Stimulated activated effector memory CD8-positive, alpha-beta T cell treated with anti-CD3 and anti-CD28 coated beads, Interleukin-12 subunit alpha, Interleukin-12 subunit beta, amount 100 ng/mL, for 72 hours (primary cell): ENCODE measurements at places on chromosomes 12 and 14.
A peak's percentile ranks its signal among the peaks of the same experiment; 100 is the strongest.

DNA sequence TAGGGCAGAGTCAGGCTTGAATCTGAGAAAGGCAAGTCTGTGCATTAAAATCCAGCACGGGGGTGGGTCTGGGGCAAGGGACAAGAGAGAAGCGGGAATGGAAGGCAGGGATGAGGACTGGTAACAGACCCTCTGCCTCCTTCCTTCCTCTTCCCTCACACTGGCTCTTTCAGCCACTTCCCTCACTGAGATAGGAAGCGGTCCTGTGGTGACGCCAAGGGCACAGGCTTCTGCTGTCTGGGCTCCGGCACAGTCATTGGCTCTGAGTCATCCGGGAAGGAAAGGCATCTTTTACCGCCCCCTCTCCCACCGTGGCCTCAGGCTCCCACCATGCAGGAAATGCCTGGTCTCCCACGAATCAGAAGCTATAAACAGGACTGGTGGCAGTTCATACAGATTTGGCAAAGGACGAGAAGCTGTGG is 70.2 kb downstream of the ETV6 start:
- no peak for DNase-seq

DNA sequence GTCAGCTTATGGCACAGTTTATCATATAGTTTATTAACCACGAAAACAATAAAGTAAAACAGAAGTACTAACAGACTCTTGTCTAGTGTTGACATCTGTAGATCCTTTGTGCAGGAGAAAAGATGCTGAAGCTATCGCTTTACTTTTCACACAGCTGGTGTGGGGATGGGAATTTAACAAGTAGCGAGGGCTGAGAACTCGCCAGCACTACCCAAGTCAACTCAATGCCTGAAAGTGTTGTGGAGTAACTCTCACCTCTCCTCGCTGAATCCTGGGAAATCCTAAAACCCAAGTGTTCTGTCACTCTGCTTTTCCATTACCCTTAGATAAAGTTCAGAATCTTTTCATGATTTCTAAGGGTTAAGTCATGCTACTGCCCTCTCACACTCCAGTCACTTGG is 264.2 kb downstream of the BMP4 start:
- no peak for DNase-seq

DNA sequence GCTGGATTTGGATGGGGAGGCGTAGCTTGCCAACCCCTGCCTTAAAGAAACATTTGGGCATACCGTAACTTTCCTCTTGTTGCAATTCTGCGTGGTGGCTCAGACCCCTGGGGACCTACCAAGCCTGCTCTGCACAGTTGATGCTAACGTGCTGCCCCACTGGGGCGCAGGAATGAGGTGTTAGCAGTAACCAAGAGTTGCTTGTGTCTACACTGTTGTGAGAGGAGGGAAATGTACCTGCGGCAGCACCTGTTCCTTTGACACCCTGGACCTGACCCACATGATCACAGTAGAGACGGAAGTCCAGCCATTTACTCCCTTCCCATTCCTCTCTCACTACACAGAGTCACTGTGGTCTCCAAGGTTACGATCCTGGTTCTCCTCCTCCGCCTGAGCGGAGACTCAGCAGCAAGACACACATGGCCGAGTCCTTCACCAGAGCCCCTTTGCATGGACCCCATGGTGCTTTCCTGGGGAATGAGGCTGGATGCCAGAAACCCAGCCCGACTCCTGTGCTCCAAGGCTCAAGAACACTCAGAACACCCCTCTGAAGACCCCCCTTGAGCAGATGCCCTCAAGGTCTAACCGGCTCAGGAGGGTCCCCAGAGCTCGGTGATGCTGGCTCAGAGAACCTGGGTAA is 84.8 kb downstream of the FBXL14 start:
- DNase-seq = no peak

DNA sequence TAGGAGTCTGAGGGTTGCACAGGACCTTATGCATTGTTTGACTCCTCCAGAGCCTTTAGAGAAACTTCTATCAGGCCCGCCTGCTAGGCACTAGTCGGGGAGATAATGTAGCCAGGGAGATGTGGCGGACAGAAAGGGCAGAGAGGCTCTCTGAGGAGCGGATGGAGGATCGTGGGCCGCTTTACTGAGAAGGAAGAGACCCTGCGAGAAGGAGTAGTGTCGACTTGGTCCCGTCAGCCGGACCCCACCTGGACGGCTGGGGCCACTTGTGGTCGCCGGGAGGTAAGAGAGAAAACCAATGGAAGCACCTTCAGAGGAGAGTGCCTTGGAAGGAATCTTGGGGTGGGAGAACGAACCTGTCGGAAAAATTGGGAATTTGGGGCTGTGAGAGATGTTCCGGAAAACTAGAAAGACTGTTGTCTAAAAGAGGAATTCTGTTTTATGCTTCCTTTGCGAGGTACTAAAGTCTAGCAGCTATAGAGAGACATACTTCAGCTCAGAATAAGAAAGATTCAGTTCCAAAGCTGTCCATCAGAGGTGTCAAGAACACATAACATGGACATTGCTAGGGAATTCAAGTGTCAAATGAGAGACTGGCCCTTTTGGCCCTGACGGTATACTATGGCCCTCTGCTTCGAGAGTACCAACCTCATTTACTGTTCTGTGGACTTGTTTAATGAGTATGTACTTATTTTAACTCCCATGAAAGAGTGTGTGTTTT is 660 bp upstream of the MCRS1 start:
- no peak for DNase-seq

- DNase-seq = no peak
Observed at GRCh38 chr14:101736585-101736984, 24.9 kb upstream of the PPP2R5C start.

DNA sequence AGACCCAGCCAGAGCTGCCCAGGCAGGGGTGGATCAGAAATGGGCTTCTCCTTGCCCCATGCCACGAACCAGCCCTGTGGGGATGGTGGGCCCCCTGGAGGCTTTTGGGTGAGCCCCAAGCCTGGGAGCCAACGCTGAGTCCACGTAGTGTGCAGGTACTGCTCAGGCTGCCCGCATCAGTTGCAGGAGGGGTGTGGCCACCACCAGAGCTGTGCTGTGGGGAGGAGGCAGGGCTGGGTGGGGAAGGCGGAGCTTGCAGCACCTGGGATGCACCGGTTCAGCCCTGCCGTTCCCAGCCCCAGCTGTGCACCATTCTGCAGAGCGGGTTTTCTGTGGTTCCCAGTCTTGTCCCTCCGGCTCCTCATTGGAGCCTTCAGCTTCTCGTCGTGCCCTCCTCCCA is 36.3 kb downstream of the IL31 start:
- DNase-seq = no peak

DNA sequence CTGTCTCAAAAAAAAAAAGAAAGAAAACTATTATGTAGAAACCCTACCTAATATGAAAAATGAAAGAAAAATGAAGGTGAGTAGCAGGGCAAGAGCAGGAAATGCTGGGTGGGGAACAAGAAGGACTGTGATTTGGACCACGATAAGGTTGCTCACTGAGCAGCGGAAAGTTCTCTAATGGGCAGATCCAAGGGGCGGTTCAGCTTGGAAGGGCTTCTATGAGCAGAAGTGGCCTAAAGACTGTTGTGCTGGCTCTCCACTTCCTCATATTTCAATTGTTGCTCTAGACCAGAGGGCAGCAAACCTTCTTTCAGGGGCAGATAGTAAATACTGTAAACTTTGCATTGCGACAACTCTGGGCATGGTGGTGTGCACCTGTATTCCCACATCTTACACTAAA is 16.3 kb upstream of the NFYB start:
- DNase-seq = no peak

DNA sequence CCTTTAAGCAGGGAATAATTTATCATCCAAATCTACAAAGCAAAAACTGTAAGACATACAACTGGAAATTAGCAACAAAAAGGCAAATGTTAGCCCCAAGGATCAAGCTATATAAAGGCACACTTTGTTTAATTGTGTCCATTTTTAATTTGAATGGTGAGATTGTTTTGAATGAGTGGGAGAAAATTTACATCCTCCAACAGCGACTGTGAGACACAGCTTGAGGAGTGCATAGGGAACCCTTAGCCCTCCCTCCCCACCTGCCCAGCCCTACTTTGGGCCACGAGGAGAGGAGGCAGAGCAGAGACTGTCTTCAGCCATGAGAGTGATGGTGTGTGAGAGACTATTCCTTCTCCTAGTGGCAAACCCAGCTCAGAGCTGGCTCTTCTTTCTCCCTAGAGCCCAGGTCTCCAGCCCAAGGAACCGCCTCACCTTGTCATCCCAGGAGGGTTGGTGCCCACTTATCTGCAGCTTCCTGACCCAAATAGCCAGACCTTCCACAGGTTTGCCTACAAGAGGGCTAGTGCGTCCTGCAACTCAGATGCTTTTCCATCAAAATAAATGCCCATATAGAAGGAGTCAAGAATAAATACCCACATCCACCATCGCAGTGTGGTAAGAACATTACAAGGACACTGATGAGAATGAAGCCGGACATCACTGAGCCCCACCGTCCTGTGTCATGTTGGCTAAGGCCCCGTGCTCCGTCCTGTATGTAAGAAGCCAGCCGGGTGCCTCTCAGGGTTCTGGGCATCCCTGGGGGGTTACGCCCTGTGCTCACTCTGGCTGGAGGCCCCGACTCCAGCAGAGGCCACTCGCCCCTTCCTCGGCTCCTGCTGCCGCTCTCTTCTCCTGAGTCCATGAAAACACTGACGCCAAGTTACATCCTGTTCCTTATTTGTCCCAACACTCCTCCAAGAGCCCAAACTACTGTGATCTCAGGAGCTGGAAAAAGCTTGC is 36.4 kb upstream of the C14orf180 start:
- no peak for DNase-seq

DNA sequence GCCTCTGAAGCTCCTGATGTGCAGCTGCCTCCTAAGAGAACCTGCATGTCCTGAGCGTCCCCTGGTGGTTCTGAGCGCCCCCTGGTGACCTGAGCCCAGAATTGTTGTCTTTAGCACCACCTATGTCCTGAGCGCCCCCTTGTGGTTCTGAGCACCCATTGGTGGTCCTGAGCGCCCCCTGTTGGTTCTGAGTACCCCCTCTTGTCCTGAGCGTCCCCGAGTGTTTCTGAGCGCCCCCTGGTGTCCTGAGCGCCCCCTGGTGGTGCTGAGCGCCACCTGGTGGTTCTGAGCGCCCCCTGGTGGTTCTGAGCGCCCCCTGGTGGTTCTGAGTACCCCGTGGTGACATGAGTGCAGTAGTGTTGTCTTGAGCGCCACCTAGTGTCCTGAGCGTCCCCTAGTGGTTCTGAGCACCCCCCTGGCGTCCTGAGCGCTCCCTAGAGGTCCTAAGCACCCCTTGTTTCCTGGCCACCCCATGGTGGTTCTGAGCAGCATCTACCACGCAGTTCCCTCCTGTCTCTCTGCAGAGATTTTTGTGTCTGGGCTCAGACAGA is 782.5 kb downstream of the TMEM121 start:
- DNase-seq = peak; percentile 96

- peak; percentile 30 for DNase-seq
Observed at GRCh38 chr12:6852651-6853354, 853 bp downstream of the USP5 start.

DNA sequence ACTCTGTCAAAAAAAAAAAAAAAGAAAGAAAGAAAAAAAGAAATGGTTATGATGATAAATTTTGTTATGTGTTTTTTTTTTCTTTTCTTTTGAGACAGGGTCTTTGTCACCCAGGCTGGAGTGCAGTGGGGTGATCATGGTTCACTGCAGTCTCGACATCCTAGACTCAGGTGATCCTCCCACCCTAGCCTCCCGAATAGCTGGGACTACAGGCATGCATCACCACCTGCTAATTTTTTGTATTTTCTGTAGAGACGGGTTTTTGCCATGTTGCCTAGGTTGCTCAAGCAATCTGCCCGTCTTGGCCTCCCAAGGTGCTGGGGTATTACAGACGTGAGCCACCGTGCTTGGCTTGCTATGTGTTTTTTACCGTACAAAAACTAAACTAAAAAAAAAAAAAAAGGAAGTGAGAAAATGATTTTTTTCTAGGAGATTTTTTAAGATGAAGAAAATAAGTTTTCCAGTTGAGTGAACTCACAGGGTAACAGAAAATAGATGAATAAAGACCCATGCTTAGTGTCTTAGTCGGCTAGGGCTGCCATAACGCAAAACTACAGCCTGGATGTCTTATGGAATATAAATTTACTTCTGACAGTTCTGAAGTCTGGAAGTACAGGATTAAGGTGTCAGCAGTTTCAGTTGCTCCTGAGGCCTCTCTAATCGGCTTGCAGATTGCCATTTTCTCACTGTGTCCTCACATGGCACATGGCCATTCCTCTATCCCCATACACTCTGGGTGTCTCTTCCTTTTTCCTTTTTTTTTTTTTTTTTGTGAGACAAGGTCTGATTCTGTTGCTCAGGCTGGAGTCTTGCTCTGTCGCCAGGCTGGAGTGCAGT is 13.2 kb upstream of the APOF start:
- DNase-seq = no peak

GRCh38 chr12:27623645-27624044 is 72.6 kb upstream of the REP15 start:
- DNase-seq = no peak

GRCh38 chr14:95067526-95067925 is 89.8 kb downstream of the DICER1 start:
- DNase-seq = no peak

DNA sequence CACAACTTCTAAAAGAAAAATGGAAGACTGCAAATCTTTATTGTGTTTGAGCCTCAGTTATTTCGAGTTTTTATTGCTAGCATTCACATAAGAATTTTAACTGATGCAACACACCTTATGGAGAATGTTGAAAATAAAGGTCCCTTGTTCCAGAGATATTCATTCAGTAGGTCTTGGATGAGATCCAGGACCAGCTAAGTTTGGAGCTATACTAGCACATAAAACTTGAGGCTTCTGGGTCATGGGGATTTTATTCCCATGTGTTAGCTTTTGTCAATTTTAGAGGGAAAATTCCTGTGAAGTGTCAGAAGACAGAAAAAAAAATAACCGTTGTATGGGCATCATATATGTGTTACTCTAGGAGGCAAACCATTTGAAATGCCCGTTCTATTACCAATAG is 693.2 kb upstream of the MIS18BP1 start:
- DNase-seq = no peak

- DNase-seq = no peak
Observed at GRCh38 chr12:12896260-12896659, 4.9 kb downstream of the GPRC5A start.

DNA sequence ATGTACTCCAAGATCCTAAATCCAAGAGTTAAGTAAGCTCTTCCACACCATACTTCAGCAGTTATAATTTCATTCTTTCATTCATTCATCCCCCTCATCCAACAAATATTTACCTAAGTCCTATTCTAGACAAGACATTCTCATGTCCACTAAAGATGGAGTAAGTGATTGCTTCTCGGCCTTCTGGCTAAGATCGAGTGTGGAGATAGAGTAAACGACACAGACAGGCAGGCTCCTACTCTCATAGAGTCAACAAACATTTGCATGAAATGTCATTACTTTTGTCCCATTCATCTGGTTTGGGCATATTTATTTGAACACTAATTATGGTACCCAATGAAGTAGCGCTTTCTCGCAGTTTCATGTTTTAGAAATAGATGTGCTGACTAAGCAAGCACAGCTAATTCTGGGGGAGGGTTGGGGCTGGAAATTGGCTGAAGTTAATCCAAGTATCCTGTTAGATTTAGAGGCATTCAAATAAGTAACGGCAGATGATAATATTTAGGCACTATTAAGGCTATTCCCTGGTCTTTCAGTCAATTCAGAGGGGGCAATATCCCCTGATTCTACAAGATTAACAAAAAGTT is 176.5 kb downstream of the CEP128 start:
- DNase-seq = no peak
